ENCODE measurements at places on chromosomes 13 and 19.

DNA sequence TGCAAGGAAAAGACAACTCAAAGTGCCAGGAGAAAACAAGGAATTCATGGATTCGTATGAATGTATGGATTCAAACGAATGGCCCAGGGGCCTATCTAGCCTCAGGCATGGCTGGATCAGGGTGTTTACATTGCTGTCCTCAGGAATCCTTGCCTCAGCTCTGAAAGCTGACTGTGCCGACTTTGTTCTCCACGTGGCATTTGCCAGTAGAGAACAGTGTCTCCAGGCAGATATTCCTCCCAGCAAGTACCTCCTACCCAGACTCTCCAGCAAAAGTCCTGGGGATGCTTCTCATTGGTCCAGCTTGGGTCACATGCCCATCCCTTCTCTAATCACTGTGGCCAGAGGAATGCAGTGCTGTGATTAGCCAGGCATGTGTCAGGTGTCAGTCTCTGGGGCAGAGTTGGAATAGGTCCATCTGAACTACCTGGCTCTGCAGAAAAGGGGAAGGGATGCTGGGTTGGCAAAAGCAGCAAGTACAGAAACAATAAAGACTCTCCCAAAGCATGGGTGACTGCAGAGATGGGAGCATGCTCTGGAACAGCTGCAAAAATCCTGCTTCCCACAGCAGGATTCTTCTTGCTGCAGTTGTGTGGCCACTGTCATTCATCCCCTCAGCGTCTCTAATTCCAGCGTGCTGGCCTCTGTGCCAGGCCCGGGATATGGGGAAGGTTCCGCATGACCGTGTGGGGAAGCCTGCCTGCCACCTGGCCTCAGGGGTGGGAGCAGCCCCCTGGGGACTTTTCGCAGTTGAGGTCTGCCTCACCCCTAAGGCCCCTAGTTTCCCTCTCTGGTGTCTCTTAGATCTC is 30.0 kb downstream of the CCNE1 start:
- DNase-seq = no peak

DNA sequence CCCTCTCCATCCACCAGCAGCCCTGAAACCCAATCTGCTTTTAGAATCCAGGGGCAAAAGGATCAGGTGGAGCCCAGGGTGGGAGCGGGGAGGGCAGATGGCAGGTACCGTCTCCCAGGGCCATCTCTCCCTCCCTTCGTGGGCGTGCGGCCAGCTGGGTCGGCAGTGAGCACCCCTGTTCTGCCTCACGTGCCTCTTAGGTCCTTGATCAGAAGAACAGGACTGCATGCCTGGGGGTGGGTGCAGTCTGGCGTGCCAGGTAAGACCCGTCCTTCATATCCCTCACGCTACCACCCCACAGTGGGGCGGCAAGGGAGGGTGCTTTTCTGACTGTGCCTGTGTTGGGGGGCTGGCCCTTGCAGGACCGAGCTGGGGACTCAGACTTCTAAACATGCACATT is 2.0 kb downstream of the SLC8A2 start:
- DNase-seq = no peak

GRCh38 chr19:18390065-18390907 is 4.3 kb downstream of the GDF15 start:
- DNase-seq = no peak

- no peak for DNase-seq
Measured at GRCh38 chr19:49954092-49954829, 6.7 kb downstream of the SIGLEC11 start.

- no peak for DNase-seq
Measured at GRCh38 chr19:8973501-8974091, 36.6 kb downstream of the MUC16 start.

DNA sequence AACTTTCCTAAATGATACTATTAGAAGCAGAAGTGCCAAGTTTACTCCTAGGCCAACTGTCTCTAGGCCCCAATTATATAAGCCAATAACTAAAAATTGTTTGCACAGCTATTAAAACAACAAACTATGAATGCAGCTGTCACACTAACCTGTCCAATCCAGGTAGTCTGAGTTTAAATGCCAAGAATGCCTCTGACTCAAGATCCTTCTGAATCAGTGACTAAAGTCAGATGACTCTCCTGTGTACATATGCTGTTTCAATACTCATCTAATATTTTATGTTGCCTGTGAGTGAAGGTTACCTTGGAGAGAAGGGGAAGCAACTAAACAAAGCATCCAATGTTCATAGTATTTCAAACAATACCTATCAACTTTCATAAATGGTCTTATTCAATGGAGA is 257.0 kb downstream of the ENOX1 start:
- DNase-seq = no peak

DNA sequence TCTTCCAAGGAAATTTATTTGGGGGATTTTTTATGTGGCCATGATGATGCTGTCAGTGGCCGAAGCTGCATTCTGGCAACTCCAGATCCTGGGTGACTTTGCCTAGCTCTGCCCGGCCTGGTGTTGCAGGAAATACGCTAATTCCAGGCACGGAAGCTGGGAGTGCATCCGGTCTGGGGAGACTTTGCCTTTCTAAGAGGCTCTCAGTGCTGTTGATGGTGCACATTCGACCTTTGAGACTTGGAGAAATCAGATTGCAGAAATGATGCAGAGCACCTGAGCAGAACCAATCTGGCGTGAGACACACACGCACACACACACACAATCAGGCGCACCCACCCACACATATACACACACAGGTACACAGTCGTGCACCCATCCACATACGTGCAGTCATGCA is 5.9 kb upstream of the TMEM255B start:
- no peak for DNase-seq

DNA sequence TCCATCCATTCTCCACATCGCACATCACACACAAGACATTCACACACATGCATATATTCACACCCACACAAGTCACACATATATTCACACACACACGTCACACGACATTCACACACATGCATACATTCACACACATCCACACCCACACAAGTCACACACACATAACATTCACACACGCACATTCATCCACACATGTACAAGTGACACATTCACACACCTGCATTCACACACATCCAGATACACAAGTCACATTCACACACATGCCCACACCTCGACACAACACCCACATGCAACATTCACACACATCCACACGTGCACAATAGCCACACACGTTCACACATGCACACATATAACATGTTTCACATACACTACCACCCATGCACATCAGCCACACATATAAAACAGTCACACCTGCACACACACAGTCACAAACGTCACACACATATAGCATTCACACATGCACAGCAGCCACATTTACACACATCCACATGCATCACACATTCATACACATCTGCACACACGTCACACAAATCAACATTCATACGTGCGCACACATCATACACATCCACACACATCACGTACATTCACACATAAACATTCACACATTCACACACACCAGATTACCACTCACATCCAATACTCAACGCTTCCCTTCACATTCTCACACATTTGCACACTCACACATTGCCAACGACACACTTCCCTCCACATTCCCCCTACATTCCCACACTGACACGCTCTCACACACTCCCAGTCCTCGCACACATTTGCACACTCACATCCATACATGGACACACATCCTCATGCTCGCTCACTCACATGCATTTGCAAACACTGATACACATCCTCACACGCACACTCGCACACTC is 41.0 kb downstream of the ANKRD10 start:
- DNase-seq = no peak

- no peak for DNase-seq
Measured at GRCh38 chr19:17902701-17903100, 30.1 kb upstream of the CCDC124 start.

GRCh38 chr13:89375839-89376238 is 1704.7 kb downstream of the SLITRK5 start:
- DNase-seq = no peak

- DNase-seq = no peak
Measured at GRCh38 chr19:18999016-18999758, 34.1 kb downstream of the SUGP2 start.

DNA sequence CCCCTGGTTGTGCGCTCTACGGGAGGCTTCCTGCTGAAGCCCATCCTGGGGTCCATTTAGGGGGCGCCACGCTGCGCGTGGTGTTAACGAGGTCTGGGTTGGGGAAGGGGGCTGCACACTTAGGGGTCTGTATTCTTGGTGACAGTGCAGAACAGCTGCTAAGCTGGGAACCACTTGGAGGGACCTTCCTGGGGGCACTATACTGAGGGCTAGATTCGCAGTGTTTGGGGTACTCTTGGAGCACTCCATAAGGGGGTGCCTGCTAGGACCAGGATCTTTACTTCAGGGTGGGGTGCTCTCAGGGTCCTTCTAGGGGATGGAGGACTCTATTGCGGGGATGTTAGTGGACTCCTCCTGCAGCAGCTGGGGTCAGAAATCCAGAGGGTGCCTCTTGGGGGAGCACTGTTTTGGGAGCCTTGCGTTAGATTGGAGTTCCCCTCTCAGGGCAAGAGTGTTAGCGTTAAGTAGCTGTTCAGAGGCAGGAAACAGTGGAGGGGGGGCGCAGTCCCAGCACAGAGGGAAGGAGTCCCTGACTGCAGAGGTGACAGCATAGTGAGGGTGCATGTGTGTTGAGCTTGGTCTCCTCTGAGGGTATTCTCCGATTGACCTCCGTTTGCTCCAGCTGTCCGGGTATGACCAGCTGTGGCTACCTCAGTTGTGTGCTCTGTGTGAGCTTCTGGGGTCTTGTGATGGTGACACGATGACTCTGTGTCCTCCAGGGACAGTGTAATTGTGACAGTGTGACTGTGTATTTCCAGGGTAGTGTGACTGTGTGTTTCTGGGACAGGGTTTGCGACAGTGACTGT is 1.1 kb downstream of the PDE4A start:
- no peak for DNase-seq
